ENCODE measurements at places on chromosomes 6 and 20.

GRCh38 chr6:107399935-107400334, 59.4 kb downstream of the PDSS2 start:
- no peak for DNase-seq

GRCh38 chr6:117448732-117449485, 23.2 kb upstream of the ROS1 start:
- no peak for DNase-seq

DNA sequence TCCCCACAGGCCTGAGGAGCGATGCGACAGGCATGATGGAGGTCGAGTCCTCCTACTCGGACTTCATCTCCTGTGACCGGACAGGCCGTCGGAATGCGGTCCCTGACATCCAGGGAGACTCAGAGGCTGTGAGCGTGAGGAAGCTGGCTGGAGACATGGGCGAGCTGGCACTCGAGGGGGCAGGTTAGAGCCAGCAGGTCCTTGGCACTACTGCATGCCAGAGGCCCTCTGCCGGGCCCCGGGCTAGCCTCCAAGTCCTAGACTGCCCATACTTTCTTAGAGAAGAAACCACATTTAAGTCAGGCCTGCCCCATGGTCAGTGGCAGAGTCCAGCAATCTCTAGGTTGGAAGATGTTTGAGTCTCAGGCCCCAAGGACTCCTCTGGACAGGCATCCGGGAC, 32.1 kb downstream of the PKIG start:
- no peak for DNase-seq

DNA sequence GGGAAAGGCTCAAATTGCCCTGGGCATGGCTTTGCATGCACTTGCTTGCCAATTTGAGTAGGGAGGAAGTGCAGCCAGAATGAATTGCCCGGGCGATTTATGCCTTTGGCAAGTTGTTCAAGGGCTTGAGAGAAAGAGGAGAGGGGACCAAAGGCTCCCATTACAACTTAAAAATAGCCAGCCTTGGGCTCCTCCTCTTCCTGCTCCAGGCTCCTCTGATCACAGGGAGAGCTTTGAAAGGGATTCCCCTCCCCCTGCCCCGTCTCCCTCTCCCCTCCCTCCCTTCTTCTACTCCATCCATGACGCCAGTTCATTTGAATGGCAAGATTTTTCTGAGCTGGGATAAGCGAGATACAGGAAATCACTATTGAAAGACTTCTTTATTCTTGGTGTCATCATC, 304.9 kb upstream of the JAG1 start:
- DNase-seq, result no peak

- peak; percentile 39 for DNase-seq
These were observed 206.5 kb upstream of the RREB1 start for GRCh38 chr6:6901205-6901719.

DNA sequence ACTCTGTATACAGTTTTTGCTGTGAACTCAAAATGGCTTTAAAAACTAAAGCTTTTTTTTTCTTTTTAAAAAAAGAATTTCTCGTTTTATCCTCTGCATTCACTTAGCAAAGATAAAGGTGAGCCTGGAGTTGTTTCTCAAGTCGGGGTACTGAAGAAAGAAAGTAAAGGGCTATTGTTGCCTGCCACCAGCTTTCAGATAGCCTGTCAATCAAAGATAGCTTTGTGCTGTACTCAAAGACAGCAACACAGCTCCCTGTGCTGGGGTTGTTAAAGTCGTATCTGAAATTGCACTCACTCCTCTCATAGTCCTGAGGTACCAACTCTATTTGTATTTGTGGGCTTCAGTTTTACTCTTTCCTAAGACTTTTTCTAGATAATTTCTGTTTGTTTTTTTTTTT, 710.1 kb upstream of the ID4 start:
- no peak for DNase-seq

DNA sequence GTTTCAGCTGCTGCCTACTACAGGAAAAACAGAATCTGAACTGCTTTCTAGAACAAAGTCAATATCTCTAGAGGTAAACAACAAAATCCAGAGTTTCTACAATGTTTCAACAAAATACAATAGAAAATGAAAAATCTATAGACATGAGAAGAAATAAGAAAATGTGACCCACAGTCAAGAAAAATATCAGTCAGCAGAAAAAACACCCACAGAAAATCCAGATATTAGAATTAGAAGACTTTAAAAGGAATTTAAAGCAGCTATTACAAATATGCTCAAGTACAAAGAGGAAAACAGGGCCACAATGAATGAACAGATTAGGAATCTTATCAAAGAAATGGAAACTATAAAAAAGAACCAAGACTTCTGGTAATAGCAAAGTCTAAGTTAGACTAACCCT, 26.4 kb upstream of the ANKRD60 start:
- DNase-seq, result no peak

- DNase-seq, result no peak
These were observed 75.3 kb downstream of the SNAP91 start for GRCh38 chr6:83633609-83634008.

- DNase-seq, result no peak
These were observed 180.4 kb downstream of the SASH1 start for GRCh38 chr6:148523048-148523447.

DNA sequence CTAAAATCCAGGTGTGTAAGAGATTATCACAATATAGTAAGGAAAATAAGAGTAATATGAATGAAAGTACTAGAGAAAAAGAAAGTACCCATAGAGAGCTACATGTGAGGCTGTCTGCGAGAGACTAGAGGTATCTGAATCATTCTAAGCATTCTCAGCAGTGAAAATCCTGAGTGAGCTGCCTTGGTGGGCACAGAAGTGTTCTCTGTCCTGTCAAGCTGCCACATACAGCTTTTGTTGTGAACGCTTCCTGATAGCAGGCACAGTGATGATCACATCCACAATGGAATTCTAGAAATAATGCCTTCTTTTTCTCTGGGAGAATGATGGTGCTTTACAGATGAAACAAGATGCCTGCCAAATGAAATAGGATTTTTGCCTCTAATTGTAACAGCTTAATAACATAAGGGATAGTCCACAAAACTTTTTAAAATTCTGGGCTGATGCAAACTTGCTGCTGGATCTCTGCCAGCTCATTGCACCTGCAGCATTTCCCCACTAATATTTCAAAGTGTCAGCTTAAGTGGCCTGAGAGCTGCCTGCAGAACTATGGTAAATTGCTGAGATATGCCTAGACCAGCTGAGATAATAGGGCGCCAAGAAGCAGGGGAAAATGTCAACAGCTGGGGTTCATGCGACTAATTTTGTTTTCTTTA, 620.5 kb downstream of the DOK5 start:
- no peak for DNase-seq

- DNase-seq, result no peak
These were observed 16.0 kb downstream of the SLC52A3 start for GRCh38 chr20:752291-752690.

DNA sequence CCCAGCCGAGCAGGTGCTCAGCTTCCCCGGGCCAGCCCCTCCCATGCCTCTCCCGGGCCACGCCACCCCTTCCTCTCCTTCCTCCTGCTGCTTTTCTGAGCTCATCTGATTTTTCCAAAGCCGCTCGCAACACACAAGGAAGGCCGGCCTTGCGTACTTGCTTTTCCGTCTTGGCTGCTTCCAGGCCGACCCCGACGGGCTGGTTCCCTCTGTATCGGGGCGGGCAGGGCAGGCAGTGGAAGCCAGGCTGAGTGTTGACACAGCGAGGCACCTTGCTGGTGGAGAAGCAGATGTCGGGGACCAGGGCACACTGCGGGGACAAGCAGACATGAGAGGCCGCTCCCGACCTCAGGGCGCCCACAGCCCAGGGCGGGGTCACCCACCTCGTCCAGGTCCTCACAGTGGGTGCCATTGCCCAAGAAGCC, 21.1 kb downstream of the THBS2 start:
- no peak for DNase-seq

DNA sequence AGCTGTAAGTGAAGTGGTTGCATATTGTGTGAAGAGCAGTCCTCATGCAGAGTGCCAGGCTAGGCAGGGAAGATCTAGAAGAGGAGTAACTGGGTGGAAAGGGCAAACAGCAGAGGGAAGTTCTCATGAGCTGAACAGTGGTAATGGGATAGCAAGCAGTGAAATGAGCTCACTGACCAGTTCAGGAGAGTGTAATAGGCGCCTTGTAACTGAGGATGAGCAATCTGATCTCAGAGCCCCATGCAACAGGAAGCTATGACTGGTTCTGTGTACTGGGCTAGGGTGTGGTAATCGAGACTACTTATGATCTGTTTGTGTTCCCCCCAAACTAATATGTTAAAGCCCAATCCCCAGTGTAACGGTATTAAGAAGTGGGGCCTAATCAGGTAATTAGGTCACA, 98.6 kb downstream of the RFX6 start:
- no peak for DNase-seq

- DNase-seq, result peak; percentile 5
These were observed 422.9 kb upstream of the CHD6 start for GRCh38 chr20:42041000-42041565.

GRCh38 chr20:45211569-45212474, 5.0 kb downstream of the SEMG1 start:
- DNase-seq, result no peak

- DNase-seq, result no peak
These were observed 7.0 kb downstream of the TMEM200A start for GRCh38 chr6:130372786-130373185.

DNA sequence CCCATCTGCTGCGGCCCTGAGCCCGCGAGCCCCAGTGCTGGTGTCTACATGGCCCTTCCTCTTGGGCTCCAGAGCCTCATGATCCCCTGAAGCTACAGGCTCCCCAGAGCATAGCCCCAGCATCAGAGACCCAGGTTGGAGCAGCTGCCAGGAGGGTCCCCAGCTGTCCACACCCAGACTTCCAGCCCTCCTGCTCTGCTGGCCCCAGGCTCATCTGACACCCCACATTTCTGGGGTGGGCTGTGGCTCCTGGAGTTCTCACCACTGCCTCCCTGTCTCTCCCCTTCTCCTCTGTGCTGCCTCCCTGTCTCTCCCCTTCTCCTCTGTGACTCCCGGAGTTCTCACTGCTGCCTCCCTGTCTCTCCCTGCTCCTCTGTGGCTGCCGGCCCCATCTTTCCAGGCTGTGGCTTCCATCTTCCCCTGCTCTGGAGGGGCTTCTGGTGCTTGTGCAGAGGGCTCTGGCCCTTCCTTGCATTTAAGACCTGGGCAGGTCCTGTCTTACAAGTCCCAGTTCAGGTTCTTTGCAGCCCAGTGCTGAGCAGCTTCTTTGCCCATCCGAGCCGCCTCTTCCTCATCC, 108.1 kb downstream of the ERMARD start:
- no peak for DNase-seq

- DNase-seq, result no peak
These were observed 10.8 kb upstream of the ANKRD60 start for GRCh38 chr20:58239216-58239615.

DNA sequence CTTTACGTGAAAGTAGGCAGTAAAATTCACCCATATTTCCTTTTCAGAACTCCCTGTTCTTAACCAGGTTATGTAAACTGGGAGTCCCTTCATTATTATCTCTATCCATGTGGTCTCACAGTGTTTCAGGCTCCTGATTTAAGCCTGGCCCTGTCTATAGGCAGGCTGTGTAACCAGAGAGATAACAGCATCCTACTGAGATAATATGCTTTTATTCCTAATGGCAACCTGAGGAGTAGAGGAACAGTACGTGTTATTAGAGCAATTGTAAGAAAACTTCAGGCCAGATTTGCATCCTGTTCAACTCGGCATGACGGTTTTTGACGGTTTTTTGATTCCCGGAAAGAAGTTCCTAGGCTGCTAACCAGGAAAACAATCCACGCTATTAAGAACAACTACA, 16.9 kb downstream of the FUT9 start:
- no peak for DNase-seq

DNA sequence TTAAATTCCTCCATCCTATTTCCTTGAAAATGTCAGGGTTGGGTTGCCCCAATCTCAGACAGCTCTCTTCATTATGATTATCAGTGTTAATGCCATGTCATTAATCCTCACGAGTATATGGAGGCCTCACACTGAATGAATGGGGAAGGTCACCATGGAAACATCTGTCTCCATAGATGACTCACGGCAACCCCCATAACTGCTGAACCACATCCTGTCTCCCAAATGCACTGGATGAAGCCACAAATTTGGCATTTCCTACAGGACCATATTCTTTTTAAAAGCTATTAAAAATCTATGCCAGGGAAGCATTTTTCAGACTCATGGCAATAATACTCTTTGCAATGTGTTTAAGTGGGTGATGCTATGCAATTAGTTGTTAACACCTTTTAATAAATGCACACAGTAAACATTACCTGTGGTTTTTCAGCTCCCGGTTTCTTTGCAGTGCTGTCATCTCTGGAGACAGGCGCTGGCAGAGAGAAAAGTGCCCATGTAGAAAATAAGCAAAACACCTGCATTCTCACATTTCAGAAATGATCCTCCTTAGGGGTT, 80.1 kb upstream of the PTPRK start:
- peak; percentile 1 for DNase-seq

- DNase-seq, result no peak
These were observed 59.7 kb downstream of the PHACTR1 start for GRCh38 chr6:12776291-12776690.

DNA sequence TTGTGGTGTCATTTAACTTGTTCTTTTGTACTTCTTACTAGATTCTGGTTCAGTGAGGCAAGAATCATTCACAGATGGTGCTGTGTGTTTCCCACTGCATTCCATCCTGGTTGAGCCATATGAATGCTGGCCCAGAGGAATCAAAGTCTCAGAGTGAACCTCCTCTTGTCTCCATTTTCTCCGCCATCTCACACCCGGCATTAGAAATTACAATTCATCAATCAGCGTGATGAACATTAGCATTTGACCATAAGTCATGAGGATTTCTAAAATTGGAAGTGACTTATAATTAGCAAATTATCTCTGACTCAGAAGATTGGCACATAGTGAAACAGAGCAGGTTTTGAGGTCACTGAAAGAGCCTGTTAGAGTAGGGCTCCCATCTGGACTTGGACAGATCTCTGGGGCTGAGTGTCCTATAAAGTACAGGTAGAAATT, 25.2 kb downstream of the TNFAIP3 start:
- DNase-seq, result no peak

DNA sequence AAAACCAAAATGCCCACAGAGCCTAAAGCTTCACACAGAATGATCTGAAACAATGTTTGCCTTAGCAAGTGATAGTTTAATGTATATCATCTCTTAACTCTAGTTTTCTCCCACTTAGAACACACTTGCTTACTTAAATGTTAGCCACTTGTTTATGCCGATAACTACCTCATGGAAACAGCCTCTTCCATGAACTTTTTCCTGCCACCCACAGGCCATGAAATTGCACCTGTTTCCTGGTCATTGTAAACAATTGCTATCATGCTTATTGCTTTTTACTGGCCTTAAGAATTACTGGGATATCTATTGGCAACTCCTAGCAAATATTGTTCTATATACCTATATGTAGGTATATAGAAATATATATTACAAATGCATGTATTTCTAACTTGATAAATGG, 231.1 kb downstream of the HDGFL1 start:
- no peak for DNase-seq

DNA sequence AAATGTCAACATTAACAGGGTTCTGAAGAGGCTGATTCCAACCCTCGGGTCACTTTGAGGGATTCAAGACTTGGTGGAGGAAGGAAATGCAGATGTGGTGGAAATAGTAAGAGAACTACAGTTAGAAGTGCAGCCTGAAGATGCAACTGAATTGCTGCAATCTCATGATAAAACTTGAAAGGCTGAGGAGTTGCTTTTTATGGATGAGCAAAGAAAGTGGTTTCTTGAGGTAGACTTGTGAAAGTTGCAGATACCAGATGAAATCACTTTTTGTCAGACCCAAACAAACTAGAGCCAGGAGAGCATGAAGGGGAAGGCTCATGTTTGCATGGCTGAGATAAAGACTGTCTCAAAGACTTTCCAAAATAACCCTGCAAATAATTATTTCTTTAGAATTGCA, 16.2 kb downstream of the ANKRD6 start:
- no peak for DNase-seq

All from right renal pelvis (tissue), 4 donors.